ENCODE measurements at places on chromosomes 2 and 18. TPM values are rescaled to one million over a fixed set of nuclear protein-coding genes. Genes with fewer than 3 reads are reported as not detected.
A peak's percentile ranks its signal among the peaks of the same experiment; 100 is the strongest.

The CPO gene
- total RNA-seq = not detected

DNA sequence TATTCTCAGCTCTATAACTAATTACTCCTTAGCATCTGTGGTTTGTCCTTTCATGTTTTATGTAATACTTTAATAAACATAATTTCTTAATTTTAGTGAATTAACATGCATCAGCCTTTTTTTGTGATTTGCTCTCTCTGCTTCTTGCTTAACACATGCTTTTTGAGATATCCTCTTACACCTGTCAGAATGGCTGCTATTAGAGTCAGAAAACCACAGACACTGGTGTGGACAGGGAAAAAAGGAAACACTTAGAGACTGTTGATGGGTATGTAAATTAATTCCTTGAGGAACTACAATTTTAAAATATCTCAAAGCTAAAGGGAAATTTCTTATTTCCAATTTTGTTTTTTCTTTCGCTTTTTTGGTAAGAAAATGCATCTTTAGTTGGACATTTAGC is 549.0 kb downstream of the ZNF804A start:
- DNase-seq = no peak

DNA sequence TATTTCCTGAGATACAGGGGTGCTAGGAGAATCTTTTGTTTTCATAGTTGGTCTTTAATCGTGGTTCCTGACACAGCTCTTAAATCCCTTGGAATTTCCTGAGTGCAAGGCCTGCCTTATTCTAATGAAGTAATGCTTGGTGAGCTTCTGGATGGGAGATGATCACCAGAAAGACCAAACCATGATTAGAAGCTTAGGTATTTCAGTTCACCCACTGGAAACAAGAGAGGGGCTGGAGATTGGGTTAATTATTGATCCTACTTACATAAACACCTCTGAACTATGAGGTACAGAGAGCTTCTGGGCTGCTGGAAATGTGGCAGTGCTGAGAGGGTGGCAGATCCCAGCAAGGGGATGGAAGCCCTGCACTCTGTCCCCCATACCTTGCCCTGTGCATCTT is 406.8 kb downstream of the THSD7B start:
- no peak for DNase-seq

GRCh38 chr2:17621781-17622180 is 81.3 kb downstream of the VSNL1 start:
- DNase-seq = no peak

GRCh38 chr2:150607390-150607811 is 119.9 kb upstream of the RND3 start:
- DNase-seq = no peak

GRCh38 chr2:232497348-232497747 is 9.7 kb upstream of the ECEL1 start:
- DNase-seq = no peak

DNA sequence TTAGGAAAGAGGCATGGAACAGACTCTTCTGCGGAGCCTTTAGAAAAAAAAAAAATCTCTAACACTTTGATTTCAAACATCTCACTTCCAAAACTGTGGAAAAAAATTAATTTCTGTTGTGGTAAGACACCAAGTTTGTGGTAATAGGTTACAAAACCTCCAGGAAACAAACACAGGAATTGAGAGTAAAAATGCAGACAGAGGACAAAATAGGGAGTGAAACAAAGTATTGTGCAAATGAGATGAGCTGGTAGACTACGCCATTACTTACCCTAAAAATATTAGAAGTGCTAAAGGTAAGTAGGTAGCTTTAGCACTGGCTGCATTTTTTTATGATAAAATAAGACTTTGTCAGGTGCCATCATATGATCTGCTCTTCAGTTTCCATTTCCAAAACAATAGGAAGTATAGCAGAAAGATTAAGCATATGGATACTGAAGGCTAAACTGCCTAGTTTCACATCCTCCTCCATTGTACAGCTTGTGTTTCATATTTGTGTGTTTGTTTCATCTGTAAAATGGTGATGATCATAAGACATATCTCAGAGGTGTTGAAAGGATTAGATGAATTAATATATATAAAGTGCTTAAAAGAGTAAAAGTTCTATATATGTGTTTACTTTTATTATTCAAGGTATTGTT is 309.2 kb downstream of the NR4A2 start:
- no peak for DNase-seq

- no peak for DNase-seq
Observed at GRCh38 chr2:8087480-8087840, 594.4 kb upstream of the ID2 start.

DNA sequence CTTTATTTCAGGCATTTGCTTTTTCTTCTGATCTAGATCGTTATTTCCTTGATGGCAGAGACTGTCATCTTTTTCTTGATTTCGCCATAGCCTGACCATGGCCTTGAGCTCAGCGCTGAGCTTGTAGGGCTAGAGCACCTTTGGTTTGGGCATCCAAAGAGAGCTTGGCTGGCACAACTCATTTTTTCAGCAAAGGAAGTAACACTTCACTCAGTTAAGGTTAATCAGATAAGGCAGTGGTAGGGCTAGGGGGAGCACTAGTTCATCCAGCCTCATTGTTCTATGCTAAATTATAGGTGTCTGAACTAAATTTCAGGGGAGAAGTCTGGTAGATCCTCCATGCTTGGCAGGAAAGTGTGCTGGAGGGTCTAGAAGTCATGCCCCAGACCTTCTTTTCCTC is 125.0 kb downstream of the SETBP1 start:
- DNase-seq = no peak

DNA sequence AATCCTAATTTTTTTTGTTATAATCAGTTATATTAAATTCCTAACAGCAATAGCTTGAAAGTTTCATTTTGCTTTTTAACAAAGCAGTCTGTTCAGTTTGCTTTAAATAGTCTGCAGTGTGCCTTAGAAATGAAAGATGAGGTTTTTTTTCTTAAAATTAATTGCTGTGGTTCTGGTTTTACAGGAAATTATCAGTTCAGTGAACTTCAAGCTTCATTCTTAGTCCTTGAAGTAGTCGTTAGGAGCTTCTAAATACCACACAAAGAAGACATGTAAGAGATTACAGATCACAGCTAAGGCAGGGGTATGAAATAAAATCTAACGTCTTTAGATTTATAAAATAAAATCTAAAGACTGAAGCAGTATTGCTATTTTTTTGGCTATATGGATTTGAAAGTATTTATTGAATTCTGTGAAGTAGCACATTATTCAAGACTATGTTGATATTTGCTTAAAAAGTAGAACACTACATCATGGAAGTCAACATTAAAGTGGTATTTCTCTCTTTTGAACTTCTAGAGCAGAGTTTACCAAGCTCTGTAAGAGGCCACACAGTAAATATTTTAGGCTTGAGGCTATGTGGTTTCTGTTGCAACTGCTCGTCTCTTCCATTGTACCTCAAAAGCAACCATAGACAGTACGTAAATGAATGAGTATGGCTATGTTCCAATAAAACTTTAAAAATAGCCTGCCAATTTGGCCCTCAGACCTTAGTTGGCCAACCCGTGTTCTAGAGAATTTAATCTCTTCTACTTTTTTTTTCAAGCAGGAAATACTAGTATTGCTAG is 81.5 kb upstream of the STON1 start:
- no peak for DNase-seq

- no peak for DNase-seq
Observed at GRCh38 chr18:31998880-31999412, 19.7 kb upstream of the RNF125 start.

DNA sequence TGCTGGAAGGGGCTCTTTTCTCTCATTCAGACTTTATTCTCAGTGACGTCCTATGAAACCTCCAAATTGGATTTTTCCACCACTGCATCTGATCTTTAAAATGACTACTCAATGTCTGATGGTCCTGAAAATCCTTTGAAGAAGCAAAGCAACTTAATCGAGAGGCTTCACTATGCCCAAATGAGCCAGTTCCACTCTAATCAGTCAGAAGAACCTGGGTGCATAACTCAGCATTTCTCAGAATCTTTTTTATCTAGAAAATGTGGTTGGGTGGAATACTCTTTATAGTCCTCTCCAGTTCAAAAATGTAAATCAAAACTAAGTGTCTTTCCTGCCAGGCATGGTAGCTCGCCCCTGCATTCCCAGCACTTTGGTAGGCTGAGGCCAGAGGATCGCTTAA is 60.7 kb downstream of the PRELID3A start:
- DNase-seq = no peak

GRCh38 chr2:23243073-23243659 is 141.8 kb upstream of the KLHL29 start:
- DNase-seq = no peak

The EGR4 gene
- 0.17 TPM for total RNA-seq

GRCh38 chr18:24427484-24427883 is 1.0 kb downstream of the IMPACT start:
- DNase-seq = no peak

DNA sequence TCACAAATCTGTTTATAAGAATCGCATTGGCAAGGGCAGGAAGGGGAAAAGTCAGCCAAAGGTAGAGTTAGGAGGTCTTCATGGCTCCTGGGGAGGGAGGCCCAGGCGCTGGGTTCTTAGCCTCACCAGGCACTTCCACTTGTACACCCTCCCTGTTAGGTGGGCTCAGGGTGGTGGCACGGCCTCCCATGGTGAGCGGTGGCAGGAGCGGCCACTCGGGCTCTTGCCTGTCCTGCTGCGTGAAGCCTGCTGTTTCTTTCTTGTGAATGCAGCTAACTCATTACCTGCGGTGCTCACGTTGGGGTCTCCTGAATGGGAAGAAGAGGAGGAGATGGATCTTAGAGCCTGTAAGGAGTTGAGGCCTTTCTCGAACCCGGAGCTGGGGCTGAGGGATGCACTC is 40.8 kb downstream of the TOGARAM2 start:
- DNase-seq = no peak

DNA sequence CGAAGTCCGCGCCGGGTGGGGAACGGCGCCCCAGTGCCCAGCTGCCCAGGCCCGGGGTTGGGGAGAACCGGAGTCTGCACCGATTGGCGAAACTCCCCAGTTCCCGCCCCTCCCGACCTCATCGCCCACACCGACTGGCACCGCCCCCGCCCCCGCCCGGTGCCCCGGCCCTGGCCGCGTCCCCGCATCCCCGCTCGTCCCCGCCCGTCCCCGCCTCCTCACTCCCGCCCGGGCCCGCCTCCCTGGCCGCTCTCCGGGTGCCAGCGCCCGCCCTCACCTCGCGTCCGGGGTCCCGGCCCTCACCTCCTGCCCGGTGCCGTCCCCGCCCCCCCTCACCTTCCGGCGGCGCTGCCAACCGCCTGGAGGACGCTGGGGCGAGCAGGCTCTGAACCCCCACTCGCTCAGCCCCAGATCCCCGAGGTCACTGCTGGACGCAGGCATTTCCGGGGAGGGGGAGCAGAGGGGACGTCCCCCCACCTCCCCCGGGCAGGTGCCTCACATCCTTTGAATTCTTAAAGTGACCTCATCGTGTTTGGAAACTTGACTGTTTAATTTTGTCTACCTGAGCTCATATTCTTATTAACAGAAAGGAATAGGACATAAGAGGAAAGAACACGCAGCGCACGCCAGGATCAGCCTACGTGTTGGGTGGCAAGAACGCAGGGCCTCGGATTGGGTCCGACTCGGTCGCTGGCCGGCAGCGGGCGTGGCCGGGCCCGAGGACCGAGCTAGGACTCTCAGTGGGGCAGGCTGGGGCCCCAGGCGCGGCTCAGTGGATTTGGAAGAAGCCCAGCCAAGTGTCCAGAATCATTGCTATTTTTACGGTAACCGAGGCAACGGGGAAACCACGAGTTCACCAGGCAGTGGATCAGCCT is at the start of gene FAM110C:
Gene FAM110C (minus strand): TSS at position 35 of the 875 bp plus-strand sequence. CDS start 120 bp downstream, outside the sequence.
- peak; percentile 9 for DNase-seq

- DNase-seq = no peak
Observed at GRCh38 chr18:13328213-13328612, 109.7 kb downstream of the LDLRAD4 start.

- no peak for DNase-seq
Observed at GRCh38 chr2:176833671-176834070, 378.9 kb upstream of the HNRNPA3 start.

DNA sequence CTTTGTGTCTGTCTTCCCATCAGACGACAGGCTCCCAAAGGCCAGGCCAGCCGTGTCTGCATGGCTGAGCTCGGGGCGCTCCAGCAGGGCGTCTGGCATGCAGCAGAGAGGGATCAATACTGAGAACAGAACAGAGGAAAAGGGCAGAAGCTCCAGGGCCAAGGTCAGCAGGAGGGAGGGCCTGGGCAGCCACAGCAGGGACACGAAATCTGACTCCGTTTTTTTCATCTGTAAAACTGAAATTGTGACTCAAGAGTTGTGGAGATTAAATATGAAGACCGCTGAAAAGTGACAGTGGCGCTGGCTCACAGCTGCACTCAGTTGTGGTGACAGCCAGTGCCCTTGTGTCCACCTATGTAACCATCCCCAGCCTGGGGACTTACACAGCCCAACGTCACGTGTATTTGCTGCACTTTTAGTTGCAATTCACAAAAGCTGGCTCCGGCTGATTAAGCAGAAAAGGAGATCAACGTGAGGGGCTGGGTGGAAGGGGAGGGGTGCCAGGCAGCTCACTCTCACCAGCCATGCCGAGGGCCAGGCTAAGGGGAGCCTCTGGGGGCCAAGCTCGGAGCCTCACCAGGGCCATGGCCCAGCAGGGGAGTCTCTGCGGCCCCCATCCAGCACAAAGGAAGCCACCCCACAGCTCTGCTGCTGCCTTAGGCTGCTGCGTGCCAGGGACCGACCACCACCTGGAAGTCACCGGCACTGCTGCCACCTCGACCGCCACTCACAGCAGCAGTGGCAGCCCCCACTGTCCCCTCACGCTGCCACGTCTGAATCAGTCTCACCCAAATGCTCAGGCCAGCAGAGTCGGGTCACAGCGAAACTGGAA is 74.7 kb downstream of the EIPR1 start:
- no peak for DNase-seq

The COL4A3 gene
- not detected for total RNA-seq

- no peak for DNase-seq
Observed at GRCh38 chr2:173828189-173829142, 136.7 kb downstream of the SP3 start.

DNA sequence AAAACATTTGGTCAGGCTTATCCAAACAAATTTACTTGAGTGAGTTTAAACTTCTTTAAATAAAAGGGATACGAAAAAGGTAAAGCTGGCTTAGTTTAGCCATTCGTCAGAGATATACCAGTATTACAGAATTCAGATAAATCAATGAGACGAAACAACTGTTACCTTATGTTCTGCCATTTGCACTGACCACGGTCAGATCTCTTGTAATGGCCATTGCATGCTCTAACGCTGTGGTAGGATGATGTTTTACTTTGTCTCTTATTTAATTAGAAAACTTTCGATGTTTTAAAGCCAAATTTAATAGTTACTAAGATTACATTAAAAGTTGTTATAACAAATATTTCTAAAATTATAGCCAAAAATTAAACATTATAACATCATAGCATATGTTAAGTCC is 1.5 kb downstream of the C18orf54 start:
- DNase-seq = no peak

The GALNT13 gene
- not detected for total RNA-seq

The MAP3K20 gene
- total RNA-seq = 0.39 TPM

- peak; percentile 36 for DNase-seq
Observed at GRCh38 chr18:48455555-48456478, 46.6 kb upstream of the ZBTB7C start.

The FSHR gene
- total RNA-seq = not detected

DNA sequence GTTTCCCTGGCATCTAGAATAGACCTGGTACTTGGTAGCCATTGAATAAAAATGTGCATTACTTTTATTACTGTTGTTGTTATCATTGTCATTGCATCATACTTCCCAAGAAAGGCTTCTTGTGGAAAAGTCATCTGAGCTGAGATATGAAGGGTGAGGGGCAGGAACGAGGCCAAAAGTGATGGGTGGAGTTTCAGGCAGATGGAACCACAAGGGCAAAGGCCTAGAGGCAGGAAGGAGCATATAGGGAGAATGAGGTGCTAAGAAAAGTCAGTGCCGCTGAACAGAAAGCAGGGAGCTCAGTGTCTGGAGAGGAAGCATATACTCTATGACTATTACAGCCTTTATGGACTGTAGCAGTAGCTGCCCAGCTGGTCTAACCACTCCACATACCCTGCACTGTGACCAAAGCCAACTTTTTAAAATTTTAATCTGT is 219.3 kb downstream of the SPP2 start:
- DNase-seq = no peak

The CNRIP1 gene
- not detected for total RNA-seq

All from CD4-positive, alpha-beta T cell (primary cell).